HL-60 (cell line): ENCODE measurements at places on chromosomes 3 and 15.

GRCh38 chr15:68383161-68384074 is 48.5 kb downstream of the ITGA11 start:
- no peak for DNase-seq

DNA sequence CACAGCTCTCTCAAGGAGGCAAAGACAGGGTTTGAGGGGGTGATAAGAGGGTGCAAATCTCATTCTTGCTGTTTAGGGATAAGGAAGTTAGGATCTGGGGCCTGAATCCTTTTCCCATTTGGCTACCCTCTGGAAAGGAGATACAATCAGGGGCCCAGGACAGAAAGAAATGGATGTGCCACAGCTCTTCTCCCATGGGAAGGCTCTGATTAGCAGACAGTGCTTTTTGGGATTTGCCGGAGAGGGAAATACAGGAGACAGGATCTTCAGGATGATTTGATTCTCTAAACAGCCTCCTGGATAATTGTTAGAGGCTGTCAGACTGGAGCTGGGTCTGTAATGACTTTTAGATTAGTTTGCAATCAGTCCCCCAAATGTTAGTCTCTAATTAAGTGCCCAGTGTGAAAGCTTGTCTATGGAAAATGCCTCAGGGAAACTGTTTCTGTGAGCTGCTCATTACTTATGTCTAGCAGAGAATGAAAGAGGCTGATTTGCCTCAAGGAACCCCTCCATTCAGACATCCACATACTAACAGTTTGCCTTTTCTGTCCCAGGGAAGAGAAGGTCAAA is 67.6 kb downstream of the COL6A5 start:
- no peak for DNase-seq

GRCh38 chr3:108218811-108219210 is 3.4 kb downstream of the IFT57 start:
- DNase-seq = no peak

GRCh38 chr3:187922704-187923416 is 177.6 kb upstream of the BCL6 start:
- DNase-seq = no peak

DNA sequence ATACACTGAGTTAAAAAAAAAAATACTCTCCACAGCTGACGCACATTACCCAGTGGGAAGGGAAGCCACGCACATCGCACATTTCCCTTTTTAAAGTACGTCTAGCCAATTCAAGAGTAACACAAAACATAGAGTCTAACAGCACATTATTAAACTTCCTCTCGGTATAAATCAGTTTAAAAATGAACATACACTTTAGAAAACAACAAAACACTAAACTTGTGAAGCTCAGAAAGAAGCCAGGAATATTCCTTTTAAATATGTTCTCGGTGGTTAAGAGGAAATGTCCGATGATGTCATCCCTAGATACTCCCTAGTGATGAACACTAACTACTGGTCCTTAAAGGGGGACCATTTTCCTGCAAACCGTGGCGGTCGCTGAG is 721 bp downstream of the MYEF2 start:
- no peak for DNase-seq

DNA sequence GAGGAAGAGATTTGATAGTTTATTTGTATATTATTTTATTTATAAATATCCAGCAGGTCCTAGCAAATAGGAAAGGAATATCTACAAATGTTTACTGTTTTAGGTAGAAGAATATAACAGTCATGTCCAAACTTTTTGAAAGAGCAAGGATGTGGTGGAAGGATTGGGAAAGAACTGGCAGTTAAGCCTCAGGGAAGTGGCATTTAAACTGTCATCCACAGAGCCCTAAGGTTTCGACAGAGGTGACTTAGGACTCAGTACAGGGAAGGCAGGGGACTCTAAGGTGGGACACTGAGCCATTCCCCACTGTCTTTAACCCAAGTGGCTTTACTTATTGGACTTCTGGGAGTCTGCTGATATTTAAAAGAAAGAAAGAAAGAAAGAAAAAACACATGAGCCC is 11.8 kb upstream of the TMEM87A start:
- peak; percentile 79 for DNase-seq

DNA sequence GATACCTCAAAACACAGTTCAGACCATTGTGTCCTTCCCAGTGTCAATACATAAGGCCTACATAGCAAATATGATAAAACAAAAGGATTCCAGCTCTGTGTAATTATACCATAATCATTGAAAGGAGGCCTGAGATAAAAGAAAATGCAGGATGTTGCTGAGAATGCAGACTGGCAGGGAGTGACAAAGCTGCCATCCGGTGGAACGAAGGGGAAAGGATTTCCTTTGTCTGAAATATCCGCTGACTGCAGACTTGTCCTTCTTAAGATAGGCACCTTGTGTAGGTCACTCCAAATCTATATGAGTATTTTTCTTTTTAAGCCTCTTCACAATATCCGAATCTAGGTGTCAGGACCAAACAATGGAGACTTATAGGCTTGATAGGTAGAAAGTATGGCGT is 108.0 kb downstream of the KCNH8 start:
- no peak for DNase-seq

DNA sequence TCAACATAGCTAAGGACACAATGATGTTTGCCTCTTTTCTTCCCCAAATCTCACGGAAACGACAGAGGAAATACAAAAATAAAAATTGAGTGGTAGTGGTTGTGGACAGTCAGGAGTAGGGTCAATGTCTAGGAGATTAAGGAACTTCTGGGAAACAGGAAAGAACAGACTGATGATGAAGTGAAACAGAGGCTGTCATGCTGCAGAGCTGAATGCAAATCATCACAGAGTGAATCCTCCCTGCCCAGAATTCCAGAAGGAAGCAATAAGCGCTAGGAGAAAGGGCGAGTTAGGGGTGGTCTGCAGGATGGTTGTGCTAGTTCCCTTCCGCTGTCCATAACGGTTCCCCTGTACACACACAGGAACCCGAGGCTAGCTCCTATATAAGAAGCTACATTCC is 64.7 kb upstream of the POMGNT2 start:
- no peak for DNase-seq

GRCh38 chr15:40595773-40596172 is 1.7 kb downstream of the KNL1 start:
- DNase-seq = no peak

DNA sequence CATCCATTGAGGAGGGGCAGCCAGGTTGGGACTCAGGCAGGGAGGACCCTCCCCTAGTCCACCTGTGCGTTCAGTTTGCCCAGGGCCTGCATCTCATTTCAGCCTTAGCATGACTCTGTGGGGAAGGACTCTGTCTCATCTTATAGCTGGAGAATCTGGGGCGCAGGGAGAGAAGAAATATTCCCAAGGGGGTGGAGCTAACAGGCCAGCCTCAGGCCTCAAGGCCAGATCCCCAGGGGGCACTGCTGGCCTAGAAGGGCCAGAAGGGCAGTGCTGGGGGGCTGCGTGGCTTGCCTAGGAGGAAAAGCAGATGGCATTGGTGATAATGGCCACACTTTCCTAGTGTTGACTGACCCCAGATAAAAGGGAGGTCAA is 10.9 kb downstream of the AMOTL2 start:
- no peak for DNase-seq

DNA sequence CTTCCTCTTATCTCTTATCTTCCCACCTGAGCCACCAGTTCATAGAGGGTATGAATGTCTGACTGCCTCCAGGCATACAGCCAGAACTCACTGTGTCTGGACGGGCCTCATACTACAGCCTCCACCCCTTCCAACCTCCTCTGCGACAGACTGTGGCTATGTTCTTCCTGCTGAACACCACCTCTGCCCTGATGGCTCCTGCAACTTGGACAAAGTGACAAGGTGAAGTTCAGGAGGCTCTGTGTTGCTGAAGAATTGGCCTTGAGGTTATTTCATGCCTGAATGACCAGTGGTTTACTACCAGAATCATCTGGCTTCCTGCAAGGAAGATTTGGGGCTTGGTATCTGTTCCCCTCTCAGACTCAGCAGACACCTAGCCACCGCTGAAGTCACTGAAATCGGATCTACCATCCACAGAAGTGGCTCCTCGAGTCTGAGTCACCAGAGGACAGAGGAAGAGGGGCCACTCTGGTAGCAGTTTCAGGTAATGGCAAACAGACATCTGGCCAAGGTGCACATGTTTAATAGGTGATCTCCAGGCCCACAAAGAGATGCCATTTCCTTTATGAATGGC is 14.2 kb upstream of the ULK3 start:
- no peak for DNase-seq

DNA sequence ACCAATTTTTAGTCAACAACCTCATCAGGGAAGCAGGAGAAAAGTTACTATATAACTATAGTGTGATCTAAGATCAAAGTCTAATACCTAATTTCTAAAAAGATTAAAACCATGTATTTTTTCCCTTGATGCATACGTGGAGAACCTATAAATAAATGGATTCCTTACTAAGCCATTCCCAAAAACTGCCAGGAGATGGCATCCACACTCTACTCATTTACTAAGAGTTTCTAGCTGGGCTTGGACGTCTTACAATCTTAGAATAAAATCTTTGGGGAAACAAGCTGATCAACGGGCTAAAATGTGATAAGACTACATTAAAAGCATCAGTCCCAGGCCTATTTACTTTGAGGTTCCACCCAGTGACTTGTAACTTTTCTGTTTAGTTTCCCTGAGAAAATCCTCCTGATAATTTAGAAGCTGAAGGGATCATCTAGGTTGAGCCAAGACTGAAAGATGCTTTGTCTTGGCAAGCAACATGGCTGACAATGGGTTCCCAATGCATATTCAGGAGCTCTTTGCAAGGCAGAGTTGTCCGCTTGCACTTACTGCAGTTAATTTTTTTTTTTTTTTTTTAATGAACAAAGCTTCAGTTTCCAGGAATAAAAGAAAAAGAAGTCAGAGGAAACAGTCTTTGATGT is 85.5 kb upstream of the FGF12 start:
- DNase-seq = no peak

DNA sequence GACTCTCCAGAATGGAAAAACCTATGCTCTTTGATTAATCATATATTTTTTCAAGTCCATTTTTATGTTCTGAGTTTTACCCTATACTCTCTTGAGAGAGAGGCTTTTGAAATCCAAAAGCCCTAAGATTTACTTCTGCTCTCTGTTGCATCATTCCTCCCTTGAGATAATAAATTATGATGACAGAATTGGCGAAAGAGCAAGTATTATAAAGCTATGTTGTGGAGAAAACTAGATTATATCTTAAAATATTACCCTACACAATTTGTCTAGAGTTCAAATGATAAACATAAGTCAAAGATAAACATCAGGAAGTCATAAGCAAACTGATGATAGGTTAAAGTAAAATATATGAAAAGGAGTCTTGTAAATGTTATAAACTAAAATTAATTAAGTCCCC is 293.4 kb upstream of the MME start:
- no peak for DNase-seq

GRCh38 chr3:124516333-124516732 is 213.9 kb upstream of the UMPS start:
- no peak for DNase-seq

- no peak for DNase-seq
These were observed 103.6 kb downstream of the PDCD6IP start for GRCh38 chr3:33901862-33902563.

DNA sequence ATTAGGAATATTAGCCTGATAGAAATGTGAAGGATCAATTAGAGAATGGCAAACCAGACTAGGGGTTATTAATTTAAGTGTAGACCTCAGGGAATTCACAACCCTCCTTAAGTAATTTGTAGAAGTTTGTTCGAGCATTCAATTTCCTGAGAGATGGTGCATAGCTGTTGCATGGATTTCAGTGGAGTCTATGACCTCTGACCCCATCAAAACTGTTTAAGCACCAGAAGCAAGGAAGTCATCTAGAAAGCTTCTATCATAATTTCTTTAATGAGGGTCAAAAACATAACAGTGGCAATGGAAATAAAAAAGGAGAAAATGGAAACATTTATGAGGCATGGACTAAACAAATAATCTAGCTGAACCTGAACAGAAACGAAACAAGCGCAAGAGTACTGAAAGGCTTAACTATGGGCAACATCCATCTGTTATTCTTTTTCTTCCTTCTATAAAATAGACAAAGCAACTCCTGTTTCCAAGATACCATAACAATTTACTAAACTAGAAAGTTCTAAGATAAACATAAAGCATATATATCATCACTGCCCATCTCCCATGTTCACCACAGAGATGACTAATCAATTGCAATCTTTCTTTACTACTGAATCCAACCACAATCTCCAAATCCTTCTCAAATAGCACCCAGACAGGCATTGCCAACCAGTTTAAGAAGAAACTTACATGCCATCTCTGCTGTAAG is 151.4 kb downstream of the THRB start:
- DNase-seq = no peak

DNA sequence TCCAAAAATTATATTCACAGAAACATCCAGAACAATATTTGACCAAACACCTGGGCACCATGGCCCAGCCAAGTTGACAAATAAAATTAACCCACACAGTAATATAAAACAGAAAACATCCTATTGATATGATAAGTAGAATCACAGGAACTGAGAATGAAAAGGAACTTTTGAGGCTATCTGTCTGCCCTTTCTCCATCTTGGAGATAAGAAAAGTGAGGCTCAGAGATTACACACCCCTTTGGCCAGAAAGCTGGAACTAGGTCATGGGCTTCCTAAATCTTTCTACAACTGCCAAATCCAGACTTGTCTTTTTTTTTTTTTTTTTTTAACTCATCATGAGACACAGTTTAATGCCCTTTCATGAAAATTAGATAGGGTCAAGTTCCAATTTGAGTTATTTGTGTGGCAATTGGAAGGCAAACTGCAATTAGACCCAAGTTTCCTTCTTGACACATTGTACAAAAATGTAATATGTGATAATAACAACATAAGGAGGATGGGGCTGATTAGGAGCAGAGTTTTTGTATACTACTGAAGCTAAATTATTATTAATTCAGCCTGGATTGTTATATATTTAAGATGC is 137.2 kb downstream of the RPL22L1 start:
- no peak for DNase-seq

GRCh38 chr15:68672781-68673205 is 94.0 kb downstream of the CORO2B start:
- DNase-seq = no peak

GRCh38 chr3:4823986-4824925 is 155.0 kb upstream of the BHLHE40 start:
- DNase-seq = no peak

GRCh38 chr15:57057134-57057930 is 138.9 kb downstream of the TCF12 start:
- no peak for DNase-seq

DNA sequence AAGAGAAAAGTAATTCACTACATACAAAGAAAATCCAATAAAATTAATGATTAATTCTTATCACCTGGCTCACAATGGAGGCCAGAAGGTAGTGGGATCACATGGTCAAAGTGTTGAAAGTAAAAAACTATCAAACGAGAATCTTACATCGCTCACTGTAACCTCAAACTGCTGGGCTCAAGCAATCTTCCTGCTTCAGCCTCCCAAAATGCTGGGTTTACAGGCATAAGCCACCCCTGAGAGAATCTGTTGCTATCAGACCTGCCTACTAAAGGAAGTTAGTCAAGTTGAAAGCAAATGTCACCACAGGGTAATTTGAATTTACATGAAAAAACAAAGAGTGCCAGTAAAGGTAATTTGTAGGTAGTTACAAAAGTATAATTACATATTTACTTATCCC is 103.3 kb downstream of the PCCB start:
- DNase-seq = no peak

GRCh38 chr15:64580696-64581407 is 120.5 kb downstream of the ZNF609 start:
- no peak for DNase-seq
